ENCODE measurements at places on chromosomes 5 and 9.

DNA sequence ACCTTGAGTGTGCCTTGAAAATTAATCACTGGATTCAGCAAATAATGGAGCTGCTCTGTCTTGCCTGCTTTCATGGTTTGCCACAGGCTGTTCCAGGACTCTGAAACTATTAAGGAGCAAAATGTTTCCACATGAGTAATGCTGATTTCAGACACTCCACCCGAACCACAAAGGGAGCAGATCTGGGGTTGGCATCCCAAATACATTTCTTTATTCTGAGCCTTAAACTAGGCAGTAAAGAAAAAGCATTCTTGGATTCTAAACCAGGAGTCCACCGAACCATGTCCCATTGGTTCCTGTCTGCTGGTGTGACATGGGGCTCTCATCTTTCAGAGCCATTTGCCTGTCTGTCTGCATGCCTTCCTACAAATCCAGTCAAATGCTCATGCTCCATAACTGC, 10.1 kb upstream of the C1QTNF3 start:
- DNase-seq = no peak

DNA sequence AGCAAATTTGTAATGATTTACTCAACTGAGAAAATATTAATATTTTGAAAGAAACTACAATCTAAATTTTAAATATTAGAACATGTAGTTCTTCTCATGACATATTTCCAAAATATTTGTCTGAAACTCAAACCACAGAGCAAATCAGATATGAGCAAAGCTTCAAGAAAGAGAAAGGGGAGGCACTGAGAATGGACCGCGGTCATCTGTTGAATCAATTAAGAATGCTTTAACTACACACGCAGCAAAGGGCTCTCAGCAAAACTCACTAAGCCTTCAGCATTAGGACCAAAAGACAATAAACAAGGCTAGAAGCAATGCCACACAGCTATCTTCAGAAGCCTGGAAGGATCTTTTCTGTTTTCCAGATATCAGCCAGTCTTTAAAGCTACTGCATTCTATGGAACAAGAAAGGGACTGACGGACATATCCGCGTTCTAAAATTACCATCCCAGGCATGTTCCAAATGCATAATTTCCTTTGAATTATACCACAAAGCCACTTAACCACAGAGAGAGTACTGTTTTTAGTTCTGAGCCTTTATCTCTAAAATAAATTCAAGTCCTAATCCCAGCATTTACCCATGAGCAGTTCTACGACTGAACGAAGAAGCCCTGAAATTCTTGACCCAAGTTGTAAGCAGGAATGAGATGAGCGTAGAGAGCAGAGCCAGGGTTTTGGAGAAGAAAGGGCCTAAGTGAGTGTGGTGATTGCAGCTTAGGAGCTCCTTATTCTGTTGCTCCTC, 513.5 kb downstream of the AGTPBP1 start:
- DNase-seq = no peak

DNA sequence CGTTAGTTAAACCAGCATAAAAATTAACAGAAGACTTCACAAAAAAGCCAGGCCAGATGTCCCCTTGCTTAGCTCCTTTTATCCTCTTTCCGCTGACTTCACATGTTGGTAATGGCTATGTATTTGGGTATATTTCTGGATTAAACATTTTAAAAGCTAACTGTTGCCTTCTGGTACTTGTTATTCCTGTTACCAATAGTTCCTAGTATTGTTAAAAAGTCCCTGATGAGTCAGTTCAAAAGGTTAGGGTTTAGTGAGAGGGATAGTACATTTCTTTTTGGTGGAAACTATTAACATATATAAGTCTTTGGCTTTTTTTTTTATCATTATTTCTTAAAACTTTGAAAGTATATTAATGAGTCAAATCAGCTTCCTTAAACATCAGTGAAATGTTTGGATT, 103.2 kb upstream of the ELL2 start:
- no peak for DNase-seq

DNA sequence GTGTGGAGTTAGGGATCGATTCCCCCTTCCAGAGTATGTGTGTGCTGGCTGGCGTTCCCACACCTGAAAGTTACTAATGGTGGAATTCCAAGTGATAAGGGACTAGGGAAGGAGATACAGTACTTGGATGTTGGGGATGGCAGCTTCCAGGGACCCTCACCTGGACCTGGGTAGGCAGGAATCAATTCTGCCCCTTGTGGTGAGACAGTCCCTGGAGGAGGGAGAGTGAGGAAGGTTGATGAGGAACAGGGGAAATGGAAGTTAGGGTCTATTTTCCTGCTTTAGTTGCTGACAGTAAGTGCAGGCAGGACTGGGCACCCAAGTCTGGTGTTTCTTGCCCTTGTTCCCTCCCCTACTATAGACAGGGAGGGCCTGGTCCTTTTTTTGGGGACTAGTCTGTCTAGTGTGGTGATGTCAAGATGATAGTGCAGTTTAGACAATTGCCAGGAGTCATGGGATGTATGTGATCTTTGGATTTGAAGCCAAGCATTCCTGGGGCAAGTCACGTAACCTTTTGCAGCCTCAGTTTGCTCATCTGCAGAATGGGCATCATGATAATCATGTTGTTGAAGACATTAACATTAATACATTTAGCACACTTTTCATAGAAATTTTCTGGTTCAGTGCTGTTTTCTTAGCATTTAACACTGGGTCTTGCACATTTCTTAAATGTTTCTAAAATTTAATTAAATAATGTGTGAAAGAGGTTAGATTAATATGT, 51.7 kb downstream of the DAB2IP start:
- no peak for DNase-seq

- no peak for DNase-seq
Measured at GRCh38 chr5:125541085-125541484, 794.6 kb upstream of the ZNF608 start.

GRCh38 chr9:135929656-135930445, 22.5 kb upstream of the CAMSAP1 start:
- DNase-seq = no peak

- no peak for DNase-seq
Measured at GRCh38 chr5:134084570-134084969, 29.9 kb upstream of the TCF7 start.

- DNase-seq = no peak
Measured at GRCh38 chr5:115875447-115875846, 33.7 kb downstream of the AP3S1 start.

DNA sequence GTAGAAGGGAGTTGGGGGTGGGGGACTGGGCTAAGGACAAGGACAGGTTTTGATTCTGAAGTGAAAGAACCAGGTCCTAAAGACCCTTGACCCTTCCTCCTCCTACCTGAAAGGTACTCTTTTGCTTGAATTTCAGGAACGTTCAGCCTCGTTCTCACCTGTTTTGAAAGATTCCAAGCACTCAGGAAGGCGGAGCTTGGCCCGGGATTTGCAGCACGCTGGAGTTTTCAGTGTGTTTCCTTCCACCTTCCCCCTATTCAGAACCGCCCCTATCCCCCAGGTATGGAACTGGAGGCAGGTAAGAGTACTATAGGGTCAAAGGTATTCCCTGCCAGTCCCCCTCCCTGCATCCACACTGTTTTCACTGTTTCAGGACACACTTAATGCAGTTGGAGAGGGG, 7.1 kb downstream of the EGR1 start:
- no peak for DNase-seq

GRCh38 chr5:169702693-169703481, 65.8 kb downstream of the DOCK2 start:
- no peak for DNase-seq

GRCh38 chr5:136720674-136721073, 355.3 kb upstream of the TRPC7 start:
- no peak for DNase-seq

- no peak for DNase-seq
Measured at GRCh38 chr5:2047341-2047927, 164.7 kb upstream of the IRX4 start.

DNA sequence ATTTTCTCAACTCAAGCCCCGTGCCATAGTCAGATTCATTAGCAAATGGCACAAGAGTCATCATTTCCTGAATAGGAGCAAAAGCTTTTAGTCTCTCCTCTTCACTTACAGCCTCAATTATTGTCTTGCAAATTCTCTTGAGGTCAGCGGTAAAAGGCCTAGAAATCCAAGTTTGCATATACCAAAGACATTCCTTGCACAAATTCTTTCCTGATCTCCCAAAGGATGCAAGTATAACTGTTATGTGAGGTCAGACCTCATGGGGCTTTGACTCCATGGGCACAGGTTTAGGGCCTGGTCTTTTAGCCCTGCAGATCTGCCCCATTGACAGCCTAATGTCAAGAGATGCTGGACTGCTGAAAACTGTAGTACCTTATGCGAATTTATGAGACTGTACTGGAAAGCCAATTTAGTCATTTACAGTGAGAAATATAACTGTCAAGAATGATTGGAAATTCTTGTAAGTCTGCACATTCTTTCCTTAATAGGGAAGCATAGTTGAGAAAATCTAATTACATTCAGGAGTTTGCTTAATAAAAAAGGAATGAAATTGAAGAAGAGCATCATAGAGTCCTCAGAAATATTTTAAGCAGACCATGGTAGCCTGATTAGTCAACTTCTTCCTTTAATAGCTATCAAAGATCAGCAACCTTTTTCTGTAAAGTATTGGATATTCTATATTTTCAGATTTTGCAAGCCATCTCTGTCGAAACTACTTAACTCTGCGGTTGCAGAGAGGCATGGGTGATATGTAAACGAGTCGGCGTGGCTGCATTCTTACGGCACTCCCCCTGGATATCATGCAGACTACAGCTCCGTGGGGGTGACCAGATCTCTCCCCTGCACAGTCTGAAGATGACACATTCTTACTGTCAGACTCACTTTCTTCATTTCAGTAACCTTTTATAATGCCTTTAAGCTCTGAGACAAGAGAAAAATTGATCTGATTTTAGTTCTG, 45.2 kb downstream of the GCNT4 start:
- no peak for DNase-seq

GRCh38 chr5:133324926-133325325, 273.1 kb downstream of the HSPA4 start:
- DNase-seq = no peak

GRCh38 chr9:70553707-70554673, 139.5 kb upstream of the KLF9 start:
- DNase-seq = no peak

- no peak for DNase-seq
Measured at GRCh38 chr9:115517335-115518075, 399.5 kb upstream of the TNC start.

DNA sequence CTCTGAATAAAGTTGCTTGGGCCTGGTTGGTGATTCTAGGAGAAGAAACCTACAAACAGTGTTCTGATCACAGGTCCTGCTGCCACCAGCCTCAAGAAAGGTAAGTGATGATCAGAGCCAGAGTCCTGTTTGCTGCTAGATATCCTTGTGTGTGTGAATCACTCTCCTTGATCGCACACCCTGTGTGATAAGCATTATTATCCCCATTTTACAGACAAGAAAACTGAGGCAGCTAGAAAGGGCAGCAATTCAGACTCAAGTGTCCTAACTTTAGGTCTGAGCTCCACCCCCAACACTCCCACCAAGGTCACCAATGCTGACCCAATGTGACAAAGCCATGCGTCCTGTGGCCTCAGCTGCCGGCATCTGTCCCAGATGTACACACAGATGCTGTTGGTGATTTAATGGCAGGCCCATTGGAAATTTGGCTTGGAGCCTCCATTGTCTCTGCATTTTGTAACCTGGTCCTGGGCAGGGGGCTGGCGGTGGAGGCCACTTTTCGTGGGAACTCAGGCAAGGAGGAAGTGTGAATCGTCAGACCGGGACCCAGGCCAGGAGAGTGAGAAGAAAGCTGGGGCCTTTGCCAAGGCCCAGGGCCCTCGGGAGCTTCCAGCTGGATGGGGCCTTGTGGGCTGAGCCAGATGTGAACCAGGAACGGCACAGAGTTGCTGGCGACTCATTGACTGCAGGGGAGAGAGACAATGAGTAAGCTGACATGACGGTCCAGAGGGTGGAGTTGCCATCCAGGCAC, 29.8 kb upstream of the GGTA1 start:
- DNase-seq = no peak

GRCh38 chr5:11656916-11657315, 247.3 kb downstream of the CTNND2 start:
- no peak for DNase-seq

DNA sequence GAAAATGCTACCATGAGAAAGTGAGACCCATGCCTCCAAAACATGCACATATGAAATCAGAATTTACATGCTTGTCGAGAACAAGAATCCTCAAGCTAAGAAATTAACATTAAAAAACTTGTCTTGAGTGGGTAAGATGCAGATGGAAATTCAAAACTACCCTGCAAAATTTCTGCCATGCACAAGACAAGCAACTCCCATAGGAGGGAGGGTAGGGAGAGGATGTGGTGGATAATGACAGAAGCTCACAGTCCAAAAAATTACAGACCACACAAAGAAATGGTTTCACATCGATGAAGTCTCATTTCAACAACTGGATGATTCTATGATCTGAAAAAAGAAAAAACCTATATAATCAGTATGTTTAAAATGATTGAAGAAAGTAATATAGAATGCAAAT, 319.9 kb upstream of the PTGER4 start:
- DNase-seq = no peak

Data from hypothalamus (tissue), 51 donors.